ENCODE measurements at places on chromosomes 1 and 21. TPM values are rescaled to one million over a fixed set of nuclear protein-coding genes. Genes with fewer than 3 reads are reported as not detected.
A peak's percentile ranks its signal among the peaks of the same experiment; 100 is the strongest.

DNA sequence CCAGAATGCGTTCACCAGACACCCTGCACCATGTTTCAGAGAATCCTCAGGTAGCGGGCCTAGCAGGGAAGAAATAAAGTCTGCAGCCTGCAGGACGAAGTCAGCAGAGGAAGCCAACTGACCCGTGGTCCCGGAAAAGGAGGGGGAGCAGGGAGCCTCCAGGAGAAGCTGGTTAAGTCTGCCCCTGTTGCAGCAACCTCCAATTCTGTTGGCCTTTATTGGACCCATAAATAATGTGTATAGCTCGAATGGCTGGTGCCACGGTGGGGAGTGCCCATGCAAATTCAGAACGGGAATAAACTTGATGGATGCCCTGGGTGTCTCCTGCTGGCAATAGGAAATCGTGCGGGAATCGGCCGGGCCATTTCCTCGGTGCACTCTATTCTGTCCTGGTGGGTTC is 254.1 kb downstream of the AJAP1 start:
- no peak for DNase-seq

DNA sequence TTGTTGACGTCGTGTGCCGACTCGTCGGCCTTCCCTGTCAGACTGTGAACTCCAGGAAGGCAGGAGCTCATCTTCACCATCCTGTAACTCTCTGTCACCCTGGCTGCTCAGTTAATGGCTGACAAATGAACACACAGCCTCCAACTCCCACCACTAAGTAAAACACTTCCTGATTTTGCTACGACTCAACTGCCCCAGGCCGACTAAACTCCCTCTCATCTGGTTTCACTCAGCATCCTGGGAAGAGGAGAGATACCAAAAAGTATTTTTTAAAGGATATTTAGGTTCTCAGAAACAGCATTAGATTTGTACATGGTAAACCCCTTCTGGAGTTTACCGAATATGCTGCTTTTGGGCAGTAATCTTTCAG is 18.2 kb upstream of the LHX4 start:
- no peak for DNase-seq

DNA sequence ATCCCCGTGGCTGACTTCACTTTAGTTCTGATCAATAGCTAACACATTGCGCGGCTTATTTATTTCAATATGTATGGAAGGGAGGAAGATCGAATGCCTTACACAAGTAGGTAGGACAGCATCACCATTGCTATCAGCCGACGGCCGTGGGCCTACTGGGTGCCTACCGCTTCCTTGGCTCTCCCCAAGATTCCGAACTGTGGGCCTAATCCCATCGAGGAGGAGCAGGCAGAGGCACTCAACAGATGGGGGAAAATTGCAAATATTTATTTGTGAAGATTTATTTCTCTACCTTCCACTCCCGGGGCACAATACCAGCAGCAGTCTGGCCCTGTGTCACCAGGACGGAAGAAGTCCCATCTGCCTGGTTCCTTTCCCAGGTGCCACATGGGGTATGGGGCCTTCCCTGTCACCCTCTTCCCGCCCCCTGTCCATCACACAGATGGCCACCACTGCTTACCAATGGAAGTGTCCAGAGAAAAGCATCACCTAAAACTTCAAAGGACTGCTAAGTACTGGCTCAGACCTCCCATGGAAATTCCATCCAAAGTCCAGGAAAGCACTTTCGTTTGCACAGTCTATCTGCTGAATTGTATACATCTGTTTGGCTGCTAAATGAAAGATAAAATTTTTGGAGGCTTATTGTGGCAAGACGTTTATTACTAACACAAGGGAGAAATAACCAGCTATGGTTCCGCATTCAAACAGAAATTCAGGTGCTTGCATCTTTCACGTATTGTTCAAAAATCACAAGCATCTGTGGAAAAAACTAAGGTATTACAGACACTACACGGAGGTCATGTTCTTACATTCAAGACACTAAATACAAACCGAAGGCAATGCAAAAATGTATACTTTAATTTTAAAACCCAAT is 11.8 kb downstream of the AGT start:
- no peak for DNase-seq

- DNase-seq, result peak; percentile 63
Measured at GRCh38 chr1:38029081-38029681, 16.6 kb downstream of the UTP11 start.

- DNase-seq, result no peak
Measured at GRCh38 chr1:1629430-1630190, 2.4 kb upstream of the MMP23B start.

- DNase-seq, result no peak
Measured at GRCh38 chr1:231171623-231172197, 9.9 kb downstream of the TRIM67 start.

- peak; percentile 16 for DNase-seq
Measured at GRCh38 chr1:180951836-180952656, 39.3 kb downstream of the KIAA1614 start.

- DNase-seq, result peak; percentile 23
Measured at GRCh38 chr1:226882187-226882586, 11.8 kb downstream of the PSEN2 start.

DNA sequence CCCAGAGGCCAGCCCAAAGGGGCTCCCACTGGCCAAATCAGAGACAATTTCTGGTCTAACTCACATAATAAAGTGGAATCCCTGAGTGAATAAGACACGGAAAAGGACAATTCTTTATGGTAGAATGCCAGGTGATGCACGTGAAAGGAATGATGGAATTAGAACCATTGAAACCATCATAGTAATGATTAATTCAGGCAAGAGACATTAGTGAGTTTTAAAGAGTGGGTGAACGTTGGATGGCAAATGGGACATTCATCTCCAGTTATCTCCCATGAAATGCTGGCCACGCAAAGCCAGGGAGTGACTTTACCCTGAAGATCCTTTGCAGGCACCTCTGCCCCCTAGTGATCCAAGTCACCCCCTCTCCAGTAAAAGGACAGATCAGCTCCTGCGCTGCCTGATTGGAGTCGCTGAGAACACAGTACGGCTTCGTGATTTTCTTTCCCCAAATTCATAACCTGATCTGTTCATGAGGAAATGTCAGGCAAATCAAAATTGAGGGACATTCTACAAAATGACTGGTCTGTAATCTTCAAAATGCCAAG is 87.5 kb downstream of the AJAP1 start:
- DNase-seq, result no peak

RAD54L gene
- total RNA-seq, result 0.49 TPM

DNA sequence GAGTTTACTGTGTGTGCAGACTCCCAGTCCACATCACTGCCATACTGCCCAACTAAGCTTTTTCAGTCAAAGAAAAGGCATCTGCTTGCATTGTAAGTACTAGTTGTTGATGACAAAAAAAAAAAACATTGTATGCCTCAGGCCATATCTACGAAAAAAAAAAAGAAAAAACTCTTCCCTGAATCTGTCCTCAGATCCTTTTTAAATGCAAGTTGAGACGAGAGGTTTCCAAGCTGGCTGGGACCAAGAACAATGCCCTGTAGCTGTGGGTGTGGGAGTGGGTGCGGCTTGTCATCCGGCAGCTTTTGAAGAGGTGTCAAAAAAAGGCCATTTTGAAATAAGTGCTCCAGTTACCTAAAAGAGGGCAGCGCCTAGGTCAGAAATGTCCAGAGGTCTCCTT is 29.2 kb upstream of the HHAT start:
- DNase-seq, result no peak

KIF21B gene
- total RNA-seq, result 2.5 TPM

GRCh38 chr21:43864962-43865539 is at the start of gene AGPAT3:
TSS of gene AGPAT3 (plus strand) at chr21:43865223. CDS start at chr21:43959682, 94,459 bp downstream.
- DNase-seq, result peak; percentile 27

DNA sequence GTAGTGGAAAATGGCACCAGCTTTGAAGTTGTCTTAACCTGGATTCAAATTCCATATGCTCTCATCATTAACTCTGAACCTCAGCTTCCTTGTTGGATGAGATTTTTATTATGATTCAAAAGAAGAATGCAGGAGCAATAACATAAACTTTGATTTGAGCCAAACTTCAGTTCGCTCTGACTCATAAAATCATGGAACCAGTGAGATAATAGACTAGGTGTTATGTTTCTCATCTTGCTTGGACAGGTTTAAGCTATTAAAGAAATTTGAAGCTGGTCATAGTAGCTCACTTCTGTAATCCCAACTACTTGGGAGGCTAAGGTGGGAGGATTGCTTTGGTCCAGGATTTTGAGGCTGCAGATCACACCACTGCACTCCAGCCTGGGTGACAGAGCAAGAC is 172.8 kb downstream of the CLEC20A start:
- no peak for DNase-seq

- no peak for DNase-seq
Measured at GRCh38 chr1:167795810-167796740, 74.3 kb downstream of the MPZL1 start.

GRCh38 chr1:83959824-83960498 is 39.0 kb downstream of the TTLL7 start:
- DNase-seq, result no peak

GRCh38 chr1:235650341-235651169 is 971 bp upstream of the GNG4 start:
- DNase-seq, result no peak

DNA sequence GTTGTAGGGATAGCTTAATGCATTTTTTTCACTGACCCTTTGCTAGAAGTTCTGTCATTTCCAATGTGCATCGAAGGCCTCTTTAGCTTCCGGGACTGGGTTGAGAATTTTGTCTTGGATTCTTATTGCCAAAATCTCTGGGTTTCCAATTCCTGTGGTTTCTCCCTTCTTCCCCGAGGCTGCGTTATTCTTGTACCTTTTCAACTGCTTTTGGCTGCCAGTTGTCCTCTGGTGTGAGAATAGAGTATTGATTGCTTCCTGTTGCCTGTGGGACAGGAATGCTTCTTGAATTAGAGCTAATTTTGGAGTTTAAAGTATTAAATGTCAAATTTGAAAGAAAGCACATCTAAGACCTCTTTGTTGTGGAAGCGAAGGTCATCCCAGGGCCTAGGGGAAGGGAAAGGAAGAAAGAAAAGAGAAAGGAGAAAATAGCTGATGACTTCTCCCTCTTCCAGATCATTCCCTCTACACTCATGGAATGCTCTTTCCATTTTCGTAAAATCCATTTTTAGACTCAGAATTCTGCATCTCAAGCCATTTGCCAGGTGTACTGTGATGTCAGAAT is 21.1 kb downstream of the HUNK start:
- peak; percentile 33 for DNase-seq

PAQR6 gene
- not detected for total RNA-seq

- no peak for DNase-seq
Measured at GRCh38 chr1:192978195-192978710, 80.9 kb downstream of the UCHL5 start.

DNA sequence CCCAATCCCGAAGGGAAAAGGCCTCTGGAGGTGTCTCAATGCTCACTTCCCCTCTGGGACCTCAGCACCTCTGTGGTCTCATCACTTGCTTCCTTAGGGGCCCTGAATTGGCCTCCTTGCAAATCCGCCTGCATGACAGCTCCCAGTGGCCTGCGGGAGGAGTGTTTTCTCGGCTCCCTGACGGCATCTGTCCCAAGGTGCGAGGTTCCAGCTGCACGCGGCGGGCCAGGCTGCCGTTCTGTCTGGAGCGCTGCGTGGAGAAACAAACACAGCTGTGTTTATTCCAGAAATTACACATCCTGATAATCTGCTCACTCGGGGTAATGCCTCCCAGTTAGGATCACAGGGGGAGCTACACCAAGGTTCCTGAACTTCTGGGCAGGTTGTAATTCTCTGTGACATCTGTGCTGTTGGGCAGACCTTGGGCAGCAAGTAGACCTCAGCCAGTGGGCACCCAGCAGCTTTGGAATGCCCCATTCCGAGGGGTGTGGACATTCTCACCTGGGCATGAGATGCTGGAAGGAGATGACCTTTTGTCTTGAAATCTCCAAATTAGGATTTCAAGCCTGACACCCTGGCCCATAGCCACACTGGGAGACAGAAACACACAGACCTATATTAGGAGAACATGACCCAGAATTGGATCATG is 18.2 kb downstream of the EPHB2 start:
- DNase-seq, result no peak

MLLT11 gene
- total RNA-seq, result 3.7 TPM

ACTA1 gene
- total RNA-seq, result 1.8 TPM

ADGRL4 gene
- total RNA-seq, result 10.3 TPM

ZNF436 gene
- 22.9 TPM for total RNA-seq

GRCh38 chr1:113993072-113993471 is 13.8 kb downstream of the OLFML3 start:
- no peak for DNase-seq

DNA sequence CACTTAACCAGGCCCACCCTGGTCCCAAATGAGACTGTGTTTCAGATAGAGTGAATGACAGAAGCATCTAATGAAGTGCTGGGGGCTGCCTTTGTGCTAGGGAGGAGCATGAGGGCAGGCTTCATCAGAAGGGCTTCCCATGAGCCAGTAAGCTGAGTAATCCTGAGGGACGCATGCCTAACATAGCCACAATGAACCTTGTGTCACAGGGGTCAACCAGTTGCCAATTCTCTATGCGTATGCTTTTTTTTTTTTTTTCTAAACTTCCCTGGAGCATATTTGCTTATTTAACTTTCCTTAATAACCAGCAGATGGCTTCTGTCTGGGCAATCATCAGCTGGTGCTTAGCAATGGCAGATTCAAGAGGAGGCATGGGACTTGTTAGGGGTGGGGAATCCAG is 25.5 kb upstream of the CYP2J2 start:
- no peak for DNase-seq

- no peak for DNase-seq
Measured at GRCh38 chr1:232274236-232274855, 355.6 kb downstream of the SIPA1L2 start.

DNM3 gene
- total RNA-seq, result 44.3 TPM

DNA sequence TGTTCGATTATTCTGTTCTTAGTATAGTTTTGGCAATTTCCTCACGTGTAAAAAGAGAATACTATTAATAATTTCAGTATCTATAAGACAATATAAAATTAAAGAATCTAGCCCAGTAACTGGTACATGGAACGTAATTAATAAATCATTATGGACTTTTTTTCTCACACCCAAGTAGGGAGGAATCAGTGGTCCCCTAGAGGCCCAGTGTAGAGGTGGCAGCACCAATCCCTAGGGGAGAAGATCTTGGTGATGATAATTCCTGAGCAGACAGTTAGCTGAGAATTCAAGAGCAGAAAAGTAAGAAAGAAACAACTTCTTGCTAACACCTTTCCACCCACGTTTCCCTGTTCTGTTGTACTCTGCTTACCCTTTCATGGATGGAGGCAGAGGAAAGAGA is 19.7 kb upstream of the SELE start:
- DNase-seq, result no peak

Data from adrenal gland (tissue), 19 donors.